T follicular helper cell (primary cell): ENCODE measurements at places on chromosomes 7 and 10.

DNA sequence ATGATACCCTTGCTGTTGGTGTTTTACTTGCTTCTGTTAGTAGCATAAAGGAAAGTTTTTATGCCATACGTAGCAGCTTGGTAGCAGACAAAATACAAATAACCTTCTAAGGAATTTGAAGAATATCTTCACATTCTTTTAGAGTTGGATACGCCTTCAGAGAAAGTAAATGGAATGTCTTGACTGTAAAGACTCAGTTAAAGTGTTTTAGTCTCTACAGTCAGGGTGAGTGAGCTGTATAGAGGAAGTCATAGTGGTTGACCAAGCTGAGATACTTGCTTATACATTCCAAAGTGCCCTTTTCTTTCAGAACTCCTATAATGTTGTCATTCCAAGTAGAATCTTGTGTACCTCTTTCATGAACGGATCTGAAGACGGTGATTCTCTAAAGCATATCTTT lies 37.7 kb downstream of the RABGEF1 start:
- no peak for DNase-seq

DNA sequence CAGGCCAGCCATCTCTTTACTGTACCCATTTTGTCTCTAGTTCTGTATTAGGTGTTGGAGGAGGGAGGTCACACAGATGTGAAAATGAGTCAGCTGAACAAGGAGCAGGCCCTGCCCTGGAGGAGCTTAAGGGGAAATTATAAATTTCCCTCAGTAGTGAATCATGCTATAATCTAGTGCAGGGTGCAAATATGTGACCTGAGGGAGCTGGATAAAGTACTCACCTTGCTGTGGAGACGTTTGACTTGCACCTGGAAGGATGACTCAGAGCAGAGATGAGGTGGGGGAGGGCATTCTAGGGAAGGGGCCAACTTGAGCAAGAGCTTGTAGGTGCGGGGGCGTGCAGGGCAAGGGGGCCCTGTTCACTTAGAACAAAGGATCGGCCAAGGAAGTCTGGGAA lies 610.6 kb downstream of the SDK1 start:
- no peak for DNase-seq

DNA sequence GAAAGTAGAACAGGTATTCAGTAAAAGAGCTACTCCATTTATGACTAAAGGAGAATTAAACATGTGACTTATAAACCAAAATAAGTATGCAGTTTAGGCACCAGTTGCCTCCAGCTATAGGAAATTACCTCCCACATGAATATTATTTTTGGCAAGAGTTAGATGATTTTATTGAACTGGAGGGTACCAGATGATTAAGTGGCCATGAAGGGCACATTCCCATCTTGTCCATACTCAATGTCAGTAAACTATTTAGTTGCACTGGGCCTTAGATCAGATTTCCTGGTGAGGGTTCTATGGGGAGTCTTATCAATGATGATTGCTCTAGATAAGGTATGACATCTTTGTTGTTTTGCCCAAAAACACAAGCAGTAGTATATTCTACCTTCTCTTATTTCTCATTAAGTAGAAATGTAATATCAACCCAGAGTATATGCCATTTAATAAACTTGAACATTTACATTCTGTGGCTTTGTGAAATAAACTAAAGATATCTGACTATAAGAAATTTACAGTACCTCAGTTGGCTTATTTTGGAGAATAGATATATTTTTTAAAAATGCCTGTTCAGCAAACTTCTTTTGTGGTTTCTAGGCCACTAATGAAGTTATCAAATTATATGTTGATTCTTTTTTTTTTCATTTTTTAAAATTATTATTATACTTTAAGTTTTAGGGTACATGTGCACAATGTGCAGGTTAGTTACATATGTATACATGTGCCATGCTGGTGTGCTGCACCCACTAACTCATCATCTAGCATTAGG lies 145.3 kb downstream of the SEMA3A start:
- DNase-seq, result no peak

GRCh38 chr10:49356944-49357343 lies 38.9 kb downstream of the DRGX start:
- DNase-seq, result no peak

- peak; percentile 22 for DNase-seq
These were observed 5.7 kb downstream of the ATG9B start for GRCh38 chr7:151018421-151019129.
